SK-N-SH treated with all-trans-retinoic acid at 6 μM for 48 hours (cell line): ENCODE measurements at places on chromosomes 13 and 19.
A peak's percentile ranks its signal among the peaks of the same experiment; 100 is the strongest.

- peak; percentile 7; the same call in 1 of the 3 replicates for ATAC-seq
These were observed 49.4 kb downstream of the GAS6 start for GRCh38 chr13:113814435-113814821.

- no peak for ATAC-seq
These were observed 1.5 kb downstream of the CD22 start for GRCh38 chr19:35330475-35330874.

GRCh38 chr13:33634546-33634982 is 183.4 kb upstream of the RFC3 start:
- no peak; the same call in 2 of the 3 replicates for ATAC-seq

DNA sequence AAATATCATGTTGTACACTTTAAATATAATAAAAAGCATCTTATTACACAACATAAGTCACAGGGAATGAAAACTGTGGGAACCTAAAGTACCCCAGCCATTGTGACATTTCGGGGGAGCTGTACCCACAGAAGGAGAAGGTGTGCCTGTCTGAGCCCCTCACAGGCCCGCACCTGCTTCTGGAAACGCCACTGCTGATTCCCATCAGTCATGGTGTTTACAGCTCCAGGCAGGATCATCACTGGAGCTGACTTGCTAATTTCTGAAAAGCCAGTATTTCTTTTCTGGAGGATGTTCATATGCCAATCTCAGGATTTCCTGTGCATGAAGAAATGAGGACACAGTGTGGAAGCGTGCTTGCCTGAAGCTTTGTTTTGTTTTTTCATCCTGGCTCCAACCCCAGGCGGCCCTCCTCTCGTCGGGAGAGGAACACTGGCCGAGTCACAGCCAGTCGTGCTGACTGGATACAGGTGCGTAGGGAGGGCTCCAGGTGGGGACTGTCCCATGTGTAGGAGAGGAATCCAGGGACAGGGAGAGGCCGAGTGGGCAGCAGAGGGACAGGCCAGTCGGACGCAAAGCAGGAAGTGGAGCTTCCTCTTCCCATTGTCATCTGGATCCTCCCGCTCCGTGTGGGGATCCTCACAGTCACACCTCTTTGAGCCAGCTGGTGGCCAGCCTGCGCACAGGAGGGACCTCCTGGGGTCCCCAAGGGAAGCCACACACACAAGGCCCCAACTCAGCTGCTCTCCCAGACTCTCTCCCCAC is 4.2 kb upstream of the ATP12A start:
- no peak for ATAC-seq

- no peak for ATAC-seq
These were observed 46.4 kb downstream of the PEX11G start for GRCh38 chr19:7442423-7442822.

- no peak; the same call in 1 of the 3 replicates for ATAC-seq
These were observed 24.5 kb upstream of the LPAR6 start for GRCh38 chr13:48437371-48437770.

- peak; percentile 7; the same call in 1 of the 3 replicates for ATAC-seq
These were observed 5.2 kb upstream of the REXO1 start for GRCh38 chr19:1853295-1854038.

DNA sequence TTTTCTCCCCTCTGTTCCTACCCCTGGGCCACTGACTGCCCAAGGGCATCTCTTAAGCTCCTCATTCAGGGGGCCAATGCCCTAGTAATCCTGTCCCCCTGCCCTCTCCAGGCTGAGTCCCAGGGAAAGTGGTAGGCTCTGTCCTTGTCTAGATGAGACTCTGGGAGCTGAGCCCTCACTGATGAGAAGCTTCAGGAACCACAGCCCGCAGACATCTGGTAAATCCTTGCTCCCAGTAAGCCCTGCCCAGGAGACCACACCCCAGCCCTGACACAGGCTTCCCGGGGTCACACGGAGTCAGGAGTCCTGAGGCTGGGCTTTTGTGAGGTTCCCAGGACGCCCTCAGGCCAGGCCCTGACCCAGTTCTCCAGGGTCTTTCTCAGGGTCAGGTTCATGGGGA is 1.9 kb downstream of the CEACAM4 start:
- ATAC-seq = no peak

GRCh38 chr13:103100830-103101229 is 34.6 kb upstream of the SLC10A2 start:
- no peak for ATAC-seq

- no peak for ATAC-seq
These were observed 28.4 kb upstream of the SOHLH2 start for GRCh38 chr13:36242761-36243160.

DNA sequence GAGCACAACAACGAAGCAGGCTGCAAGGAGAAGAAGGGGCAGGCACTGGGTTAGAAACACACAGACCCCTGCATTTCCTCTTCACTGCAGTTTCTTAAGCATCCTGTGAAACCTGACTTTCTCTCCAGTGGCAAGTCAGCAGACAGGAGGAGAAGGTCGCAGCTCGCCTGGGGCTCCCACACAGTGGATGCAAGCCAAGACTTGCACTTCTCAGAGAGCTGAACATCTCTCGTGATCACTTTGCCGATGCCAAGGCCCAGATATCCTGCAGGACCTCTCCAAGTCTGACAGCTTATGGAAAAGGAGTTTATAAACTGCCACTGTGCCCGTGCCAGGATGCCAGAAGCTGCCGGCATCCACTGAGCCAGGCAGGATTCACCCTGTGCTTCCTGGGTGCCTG is 18.4 kb downstream of the TMEM272 start:
- peak; percentile 33; the same call in 2 of the 3 replicates for ATAC-seq

- ATAC-seq = no peak
These were observed 29.0 kb upstream of the CXCL17 start for GRCh38 chr19:42471554-42472249.

- no peak for ATAC-seq
These were observed 53.8 kb downstream of the ZDHHC20 start for GRCh38 chr13:21405309-21405708.

GRCh38 chr13:76707360-76707759 is 178.8 kb downstream of the KCTD12 start:
- no peak for ATAC-seq

DNA sequence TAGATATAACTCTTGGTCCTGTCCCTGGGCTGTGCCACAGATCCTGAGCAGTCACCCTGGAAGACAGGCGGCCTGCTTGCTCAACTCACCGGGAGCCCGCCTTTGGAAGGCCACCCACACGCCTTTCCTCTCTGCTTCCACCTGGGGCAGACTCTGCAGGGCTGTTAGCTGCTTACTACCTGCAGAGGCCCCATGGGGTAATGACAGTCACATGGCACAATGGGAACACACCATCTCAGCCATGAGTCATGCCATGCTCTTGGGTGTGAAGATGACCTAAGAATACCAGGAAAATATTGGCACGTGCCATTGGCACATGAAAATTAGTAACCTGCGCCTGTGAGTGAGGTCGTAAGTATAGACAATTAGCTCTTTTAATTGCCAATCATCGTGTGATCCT is 108.6 kb downstream of the COL4A2 start:
- ATAC-seq = no peak

- ATAC-seq = peak; percentile 29; the same call in 1 of the 3 replicates
These were observed 11.2 kb downstream of the PPP6R1 start for GRCh38 chr19:55247621-55248099.

DNA sequence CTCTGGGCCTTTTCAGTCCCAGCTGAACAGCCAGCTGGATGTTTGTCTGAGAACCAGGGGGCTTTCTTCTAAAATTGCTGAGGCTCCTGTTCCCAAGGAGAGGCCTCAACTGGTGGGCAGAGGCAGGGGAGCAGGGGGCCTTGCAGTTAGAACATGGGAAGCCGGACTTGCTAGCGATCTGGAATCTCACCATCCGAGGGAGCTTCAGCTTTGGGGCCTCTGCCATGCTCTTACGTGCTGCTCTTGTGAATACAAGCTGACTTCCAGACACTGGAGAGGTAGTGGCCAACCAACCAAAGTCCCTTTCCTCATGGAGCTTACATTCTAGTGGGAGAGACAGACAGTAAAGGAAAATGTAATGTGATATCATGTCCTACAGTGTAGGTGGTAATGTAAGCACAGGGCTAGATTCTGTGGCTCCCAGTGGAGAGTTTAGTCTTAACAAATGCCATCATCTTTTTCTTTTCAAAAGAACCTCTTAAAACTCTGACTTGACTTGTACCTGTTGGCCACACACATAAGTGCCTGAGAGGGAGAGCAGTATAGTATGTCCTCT is 22.2 kb downstream of the SHISA2 start:
- no peak for ATAC-seq

GRCh38 chr19:19034204-19034624 is 811 bp downstream of the ARMC6 start:
- peak; percentile 87 for ATAC-seq

- no peak for ATAC-seq
These were observed 7.9 kb downstream of the KBTBD7 start for GRCh38 chr13:41186481-41186880.

DNA sequence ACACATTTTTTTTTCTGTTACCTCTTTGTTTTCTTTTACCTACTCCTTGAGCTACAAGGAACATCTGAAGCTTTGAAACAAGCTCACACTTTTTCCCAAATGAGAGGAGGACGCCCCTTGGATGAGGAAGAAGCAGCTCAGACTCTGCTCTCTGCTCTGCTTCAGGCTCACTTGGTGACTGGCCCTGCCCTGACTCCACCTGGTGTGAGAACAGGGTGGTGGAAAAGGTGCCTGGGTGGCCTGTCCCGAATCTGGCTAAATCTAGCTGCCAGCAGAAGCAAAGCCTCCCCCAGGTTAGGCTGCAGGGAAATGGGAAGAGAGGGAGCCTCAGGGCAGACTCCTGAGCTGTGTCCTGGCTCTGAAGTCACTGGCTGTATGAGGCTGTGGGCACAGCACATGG is 68.0 kb upstream of the CEACAM8 start:
- ATAC-seq = no peak

DNA sequence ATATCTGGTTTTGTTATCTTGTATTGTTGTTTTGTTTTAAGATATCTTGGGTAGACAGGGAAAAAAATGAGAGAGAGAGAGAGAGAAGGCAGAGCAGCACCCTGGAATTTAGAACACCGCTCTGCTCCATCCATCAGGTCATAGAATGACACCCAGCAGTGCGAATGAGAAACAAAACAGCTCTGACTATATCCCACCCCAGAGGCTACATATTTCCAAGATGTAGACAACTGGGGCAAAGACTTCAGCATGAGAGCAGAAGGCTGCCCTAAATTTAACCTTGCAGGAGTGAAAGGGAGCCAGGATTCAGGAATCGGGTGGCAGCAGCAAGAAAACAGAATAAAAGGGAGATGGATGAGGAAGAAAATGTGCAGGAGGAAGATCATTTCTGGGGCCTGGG is 46.5 kb downstream of the TNFSF13B start:
- ATAC-seq = no peak

GRCh38 chr19:2236064-2236313 is 140 bp downstream of the PLEKHJ1 start:
- ATAC-seq = no peak; the same call in 1 of the 3 replicates

DNA sequence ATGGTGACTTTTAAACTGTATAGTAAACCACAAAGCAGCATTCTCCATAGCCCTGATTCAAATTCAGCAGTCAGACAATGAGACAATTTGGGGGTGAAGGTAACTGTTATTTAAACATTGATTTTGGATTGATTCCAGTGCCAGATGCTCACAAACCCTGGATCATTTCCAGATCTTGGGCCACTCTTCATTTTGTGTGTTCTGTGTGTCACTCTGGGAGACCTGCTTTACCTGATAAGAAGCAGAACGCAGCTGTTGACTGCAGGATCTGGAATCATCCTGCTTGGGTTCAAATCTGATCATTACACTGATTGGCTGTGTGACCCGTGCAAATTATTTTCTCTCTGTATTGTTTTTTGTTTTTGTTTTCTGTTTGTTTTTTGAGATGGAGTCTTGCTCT is 4.0 kb upstream of the PCDH8 start:
- ATAC-seq = no peak

- ATAC-seq = peak; percentile 71
These were observed 25.3 kb upstream of the MEDAG start for GRCh38 chr13:30880856-30881155.

DNA sequence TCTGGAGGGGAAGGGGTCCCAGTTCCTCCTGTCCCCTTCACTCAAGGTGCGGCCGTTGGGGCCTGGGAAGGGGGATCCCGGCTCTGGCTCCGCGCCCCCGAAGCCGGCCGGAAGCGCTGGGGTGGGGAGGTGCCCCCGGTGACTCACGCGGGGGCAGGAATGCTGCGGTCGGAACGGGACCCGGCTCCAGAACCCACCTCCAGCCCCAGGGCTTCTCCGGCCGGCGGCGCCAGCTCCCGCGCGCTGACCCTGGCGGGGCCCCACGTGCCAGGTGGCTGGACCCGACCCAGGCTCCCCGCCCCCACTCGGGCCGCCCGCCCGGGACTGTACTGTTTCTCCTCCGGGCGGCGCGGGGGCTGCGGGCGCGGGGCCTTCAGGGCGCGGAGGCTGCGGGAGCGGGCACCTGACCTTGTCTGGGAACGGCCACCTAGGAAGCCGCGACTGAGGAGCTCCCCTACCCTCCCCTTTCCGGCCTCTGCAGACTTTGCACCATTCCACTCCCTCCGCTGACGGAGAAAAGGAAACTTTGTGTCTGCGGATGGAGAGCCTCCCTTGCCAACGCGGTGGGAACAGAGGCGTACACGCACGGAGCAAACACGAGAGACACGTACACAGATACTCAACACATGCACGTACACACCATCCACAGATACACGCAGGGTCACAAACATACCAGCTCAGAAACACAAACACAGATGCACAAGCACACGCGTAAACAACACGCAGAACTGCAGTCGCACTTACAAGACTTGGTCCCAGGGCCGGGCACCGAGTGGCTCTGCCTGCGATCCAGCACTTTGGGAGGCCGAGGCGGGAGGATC is 7.2 kb downstream of the AXL start:
- ATAC-seq = peak; percentile 65

DNA sequence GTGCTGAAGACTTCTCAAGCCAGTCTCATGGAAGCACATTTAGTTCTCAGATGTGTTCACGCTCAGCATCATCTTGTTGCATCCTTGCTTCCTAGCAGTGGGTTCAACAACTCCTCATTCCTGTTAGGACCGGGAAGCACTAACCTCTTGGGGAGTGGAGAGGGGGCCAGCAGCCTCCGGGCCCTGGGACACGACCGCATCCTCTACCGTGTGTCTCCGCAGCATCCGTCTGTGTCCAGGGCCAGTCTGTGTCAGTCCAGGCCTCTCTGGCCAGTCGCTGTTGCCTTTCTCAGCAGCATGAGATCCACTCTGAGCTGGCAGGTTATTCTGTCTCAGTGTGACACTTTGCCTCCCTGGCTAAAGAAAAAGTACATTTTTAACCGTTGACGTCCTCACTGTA is 17.0 kb downstream of the PDCD5 start:
- no peak for ATAC-seq

DNA sequence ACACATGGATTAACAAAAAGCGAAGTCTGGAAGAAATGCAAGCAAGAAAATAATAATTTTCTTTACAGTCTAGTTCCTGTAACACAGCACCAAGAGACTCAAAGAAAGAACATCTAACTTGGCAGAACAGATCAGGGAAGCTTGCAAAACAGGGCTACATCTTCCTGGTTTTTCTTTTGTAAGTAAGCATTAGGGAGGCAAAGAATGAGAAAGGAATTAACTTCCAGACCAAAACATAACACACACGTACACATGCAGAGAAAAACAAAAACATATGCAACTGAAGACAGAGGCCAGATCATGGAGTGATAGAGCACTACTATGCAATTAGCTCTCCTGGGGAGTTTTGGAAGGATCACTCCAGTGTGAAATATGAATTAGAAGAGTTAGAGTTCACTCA is 120.5 kb downstream of the DIAPH3 start:
- ATAC-seq = peak; percentile 67
